Right lobe of liver (tissue), 6 donors: ENCODE measurements at places on chromosomes 7 and 10. TPM values are rescaled to one million over a fixed set of nuclear protein-coding genes. Genes with fewer than 3 reads are reported as not detected.
A peak's percentile ranks its signal among the peaks of the same experiment; 100 is the strongest.

DNA sequence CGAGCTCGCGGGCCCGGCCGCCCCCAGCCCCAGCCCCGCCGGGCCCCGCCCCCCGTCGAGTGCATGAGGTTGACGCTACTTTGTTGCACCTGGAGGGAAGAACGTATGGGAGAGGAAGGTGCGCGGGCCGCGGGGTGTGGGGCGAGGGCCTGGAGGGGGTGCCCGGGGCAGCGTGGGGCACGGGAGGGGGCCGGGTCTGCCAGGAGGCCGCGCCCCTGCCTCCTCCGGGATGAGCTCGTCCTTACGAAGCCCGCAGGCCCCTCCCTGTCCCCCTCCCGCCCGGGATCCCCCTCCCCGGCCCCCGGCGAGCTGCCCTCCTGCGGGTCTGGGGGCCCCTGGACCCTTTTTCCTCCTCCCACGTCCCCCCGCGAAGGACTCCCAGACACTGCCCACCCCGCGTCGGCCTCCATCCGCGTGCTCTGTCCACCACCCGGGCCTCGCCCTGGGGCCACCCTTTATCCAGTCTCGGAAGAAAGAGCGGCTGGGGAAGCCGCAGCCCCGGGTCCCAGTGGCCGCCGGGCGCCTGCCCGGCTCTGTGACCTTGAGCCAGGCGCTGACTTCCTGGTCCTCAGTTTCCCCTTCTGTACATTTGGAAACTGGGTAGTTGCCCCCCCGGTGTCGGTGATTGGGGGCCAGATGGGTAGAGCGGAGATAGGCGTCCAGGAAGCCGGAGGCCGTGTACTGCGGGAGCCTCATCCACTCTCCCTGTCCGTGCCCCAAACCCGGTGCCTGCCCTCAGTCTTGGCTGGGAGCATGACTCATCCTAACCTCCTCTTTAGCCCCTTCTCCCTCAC lies 521 bp downstream of the LIMK1 start:
- no peaks in the 10 kb centered on the region for H3K27me3 ChIP-seq
- no peak overlapping the region for H3K27ac ChIP-seq
- H3K36me3 ChIP-seq: no peaks in the 10 kb centered on the region
- no peaks in the 10 kb centered on the region for H3K4me1 ChIP-seq
- DNase-seq: no peak

HYAL4 gene
- total RNA-seq: not detected

DNA sequence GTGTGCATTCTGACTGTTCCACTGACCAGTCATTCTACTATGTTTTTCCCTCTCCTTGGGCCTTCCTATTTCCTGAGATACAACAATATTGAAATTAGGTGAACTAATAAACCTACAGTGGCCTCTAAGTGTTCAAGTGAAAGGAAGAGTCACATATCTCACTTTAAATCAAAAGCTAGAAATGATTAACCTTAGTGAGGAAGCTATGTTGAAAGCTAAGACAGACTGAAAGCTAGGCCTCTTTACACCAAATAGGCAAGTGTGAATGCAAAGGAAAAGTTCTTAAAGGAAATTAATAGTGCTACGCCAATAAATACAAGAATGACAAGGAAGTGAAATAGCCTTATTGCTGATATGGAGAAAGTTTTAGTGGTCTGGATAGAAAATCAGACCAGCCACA lies 5.7 kb upstream of the DYNC1I1 start:
- H3K27me3 ChIP-seq: no peaks in the 10 kb centered on the region
- no peaks in the 10 kb centered on the region for H3K36me3 ChIP-seq
- no peak overlapping the region for H3K27ac ChIP-seq
- no peak for DNase-seq
- no peaks in the 10 kb centered on the region for H3K4me1 ChIP-seq

TRIM50 gene
- total RNA-seq: not detected

- peak; percentile 42 for DNase-seq
- no peaks in the 10 kb centered on the region for H3K36me3 ChIP-seq
- H3K27ac ChIP-seq: no peak overlapping the region
- H3K4me1 ChIP-seq: peaks cover 14% of the 10 kb centered on the region
These were observed 15.1 kb upstream of the ZNF273 start for GRCh38 chr7:64887756-64888508.

DNA sequence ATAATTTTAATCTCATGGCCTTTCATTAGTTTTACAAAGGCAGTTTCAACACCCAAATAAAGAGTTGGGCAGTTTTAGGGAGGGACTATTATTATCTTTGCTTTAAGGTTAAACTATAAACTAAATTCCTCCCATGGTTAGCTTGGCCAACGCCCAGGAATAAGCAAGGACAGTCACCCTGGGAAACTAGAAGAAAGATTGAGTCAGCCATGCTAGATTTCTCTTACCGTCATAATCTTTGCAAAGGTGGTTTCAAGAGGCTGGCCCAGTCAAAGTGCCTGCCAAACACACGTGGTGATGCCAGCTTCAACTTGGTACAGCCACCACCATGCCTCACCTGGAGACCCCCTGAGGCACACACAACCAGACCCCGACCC lies 317.4 kb upstream of the SP8 start:
- H3K27me3 ChIP-seq: no peaks in the 10 kb centered on the region
- H3K4me1 ChIP-seq: no peaks in the 10 kb centered on the region
- no peaks in the 10 kb centered on the region for H3K36me3 ChIP-seq
- no peak overlapping the region for H3K27ac ChIP-seq
- no peak overlapping the region for H3K4me3 ChIP-seq
- no peak for DNase-seq

DNA sequence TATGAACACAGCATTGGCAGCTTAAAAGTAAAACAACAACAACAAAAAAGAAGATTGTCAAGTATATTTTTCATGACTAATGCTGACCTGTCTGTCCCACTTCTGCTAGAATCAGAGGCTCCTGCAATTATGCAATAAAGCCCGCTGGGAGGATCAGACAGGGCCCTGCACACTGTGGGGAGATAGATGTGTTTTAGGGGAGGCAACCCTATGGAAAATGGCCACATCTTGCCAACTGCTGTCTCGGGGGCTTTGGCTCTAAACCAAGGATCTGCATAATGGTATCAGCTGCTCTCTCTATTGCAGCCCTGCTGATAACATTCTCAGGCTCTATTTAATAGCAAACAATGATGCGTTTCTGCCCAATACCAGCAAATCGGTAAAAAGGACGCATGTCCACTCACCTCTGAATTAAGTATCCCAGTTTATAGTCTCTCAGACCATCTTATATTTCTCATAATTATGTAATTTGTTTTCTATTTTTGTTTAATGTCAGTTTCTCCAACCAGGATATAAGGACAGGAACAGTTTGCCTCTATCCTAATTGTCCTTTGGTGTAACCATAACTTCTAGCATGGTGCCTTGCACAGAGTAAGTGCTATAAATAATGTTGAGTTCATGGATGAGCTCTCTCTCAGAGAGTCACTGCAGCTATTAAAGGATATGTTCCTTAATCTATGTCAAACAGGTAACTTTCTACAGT lies 15.3 kb upstream of the PRKAR2B start:
- no peaks in the 10 kb centered on the region for H3K36me3 ChIP-seq
- H3K4me1 ChIP-seq: no peaks in the 10 kb centered on the region
- DNase-seq: no peak
- no peak overlapping the region for H3K4me3 ChIP-seq
- H3K27ac ChIP-seq: no peak overlapping the region

- no peak for DNase-seq
- no peaks in the 10 kb centered on the region for H3K27me3 ChIP-seq
- no peaks in the 10 kb centered on the region for H3K4me1 ChIP-seq
- H3K36me3 ChIP-seq: no peaks in the 10 kb centered on the region
- no peak overlapping the region for H3K27ac ChIP-seq
These were observed 47.7 kb downstream of the VIPR2 start for GRCh38 chr7:159096736-159097581.
